ENCODE measurements at places on chromosomes 2 and 18.
A peak's percentile ranks its signal among the peaks of the same experiment; 100 is the strongest.

GRCh38 chr18:43382641-43383403, 105.5 kb upstream of the SYT4 start:
- no peak for DNase-seq

DNA sequence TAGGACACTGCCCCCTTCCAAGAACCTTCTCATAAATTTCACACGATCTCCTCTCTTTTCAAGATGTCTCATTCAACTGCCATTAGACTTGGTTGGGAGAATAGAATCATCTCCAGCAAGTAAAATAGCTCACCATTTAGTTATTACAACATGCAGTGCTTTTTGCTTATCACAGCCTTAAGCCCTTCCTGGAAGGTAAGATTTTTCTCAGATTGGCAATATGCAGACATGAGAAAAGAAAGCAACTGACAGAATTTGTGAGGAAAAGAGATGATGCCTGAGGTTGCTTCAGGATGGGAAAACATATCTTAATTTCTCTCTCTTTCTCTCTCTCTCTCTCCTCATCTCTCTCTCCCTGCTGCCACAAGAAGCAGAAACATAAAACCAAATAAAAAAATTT, 855.1 kb upstream of the ACVR2A start:
- DNase-seq, result no peak

- DNase-seq, result no peak
These were observed 134.2 kb downstream of the RAPGEF4 start for GRCh38 chr2:172869861-172870260.

GRCh38 chr2:122433123-122433754, 677.8 kb downstream of the TSN start:
- DNase-seq, result no peak

DNA sequence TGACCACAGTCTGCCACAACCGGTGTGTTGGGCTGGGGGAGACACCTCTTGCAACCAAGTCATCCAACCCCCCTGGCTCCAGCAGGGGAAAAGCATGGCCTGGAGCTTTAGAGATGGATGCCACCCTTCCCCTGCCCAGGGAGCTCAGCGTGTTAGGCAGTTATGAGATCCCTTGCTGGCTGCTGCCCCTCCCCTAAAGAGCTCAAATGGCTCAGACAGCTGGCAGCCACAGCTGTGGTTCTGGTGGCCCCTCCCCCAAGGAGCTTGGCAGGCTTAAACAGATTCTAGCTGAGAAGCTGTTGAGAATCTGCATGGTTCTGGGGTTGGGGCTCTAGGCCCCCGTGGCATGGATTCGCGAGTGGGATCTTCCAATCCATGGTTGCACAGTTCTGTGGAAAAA, 64.7 kb downstream of the TEX51 start:
- no peak for DNase-seq

GRCh38 chr2:98464772-98465310, 20.2 kb downstream of the INPP4A start:
- DNase-seq, result no peak

GRCh38 chr2:205727174-205727573, 44.9 kb downstream of the NRP2 start:
- DNase-seq, result no peak

DNA sequence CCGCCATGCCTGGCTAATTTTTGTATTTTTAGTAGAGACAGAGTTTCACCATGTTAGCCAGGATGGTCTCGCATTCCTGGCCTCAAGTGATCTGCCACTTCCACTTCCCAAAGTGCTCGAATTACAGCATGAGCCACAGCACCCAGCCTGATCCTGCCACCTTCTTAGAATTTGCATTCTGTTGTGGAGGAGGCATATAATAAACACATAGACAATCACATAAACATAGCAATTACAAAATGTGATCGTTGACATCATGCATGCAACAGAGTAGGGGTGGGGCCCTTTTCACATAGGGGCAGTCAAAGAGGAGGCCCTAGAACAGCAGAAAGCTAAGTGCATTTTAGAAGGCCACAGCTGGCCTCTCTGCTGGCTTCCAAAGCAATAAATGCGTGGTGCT, 39.9 kb upstream of the TSPYL6 start:
- no peak for DNase-seq

GRCh38 chr18:54696616-54697293, 105.7 kb downstream of the DYNAP start:
- no peak for DNase-seq

- DNase-seq, result no peak
These were observed 12.4 kb upstream of the TAF1B start for GRCh38 chr2:9830685-9831410.

DNA sequence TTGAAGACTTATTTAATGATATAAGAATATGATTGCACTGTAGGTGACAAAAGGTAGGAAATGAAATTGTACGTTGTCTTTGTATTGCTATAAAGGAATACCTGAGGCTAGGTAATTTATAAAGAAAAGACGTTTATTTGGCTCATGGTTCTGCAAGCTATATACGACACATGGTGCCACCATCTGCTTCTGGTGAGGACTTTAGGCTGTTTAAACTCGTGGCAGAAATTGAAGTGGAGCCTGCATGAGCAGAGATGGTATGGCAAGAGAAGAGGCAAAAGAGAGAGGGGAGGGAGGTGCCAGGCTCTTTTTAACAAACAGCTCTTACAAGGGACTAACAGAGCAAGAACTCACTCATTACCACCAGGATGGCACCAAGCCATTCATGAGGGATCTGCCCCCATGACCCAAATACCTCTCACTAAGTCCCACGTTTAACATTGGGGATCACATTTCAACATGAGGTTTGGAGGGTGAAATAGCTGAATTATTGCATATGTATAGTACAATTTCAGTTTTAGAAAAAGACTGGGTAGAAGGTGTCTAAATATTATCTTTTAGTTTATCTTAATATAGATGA, 86.8 kb downstream of the GULP1 start:
- DNase-seq, result no peak

GRCh38 chr2:229586746-229587705, 127.3 kb downstream of the DNER start:
- peak; percentile 64 for DNase-seq

- peak; percentile 8 for DNase-seq
These were observed 51.7 kb downstream of the SOS1 start for GRCh38 chr2:39069136-39069515.

DNA sequence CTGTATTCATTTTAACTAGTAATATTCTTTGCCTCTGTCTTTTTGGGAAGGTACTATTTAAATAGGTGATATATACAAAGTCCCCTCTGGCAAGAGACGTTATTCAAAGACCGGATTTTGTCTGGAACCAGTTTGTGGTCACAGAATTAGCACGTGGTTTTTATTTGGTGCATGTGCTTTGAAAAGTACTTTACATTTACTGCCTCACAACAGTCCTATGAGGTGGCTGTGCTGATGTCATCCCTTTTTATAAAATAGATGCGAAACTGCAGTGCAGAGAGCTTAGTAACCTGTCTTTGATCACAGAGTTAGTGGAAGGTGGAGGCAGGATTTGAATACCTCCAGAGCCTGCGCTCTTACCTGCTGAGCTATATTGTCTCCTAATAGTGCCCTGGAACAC, 4.0 kb downstream of the LPIN1 start:
- DNase-seq, result no peak

DNA sequence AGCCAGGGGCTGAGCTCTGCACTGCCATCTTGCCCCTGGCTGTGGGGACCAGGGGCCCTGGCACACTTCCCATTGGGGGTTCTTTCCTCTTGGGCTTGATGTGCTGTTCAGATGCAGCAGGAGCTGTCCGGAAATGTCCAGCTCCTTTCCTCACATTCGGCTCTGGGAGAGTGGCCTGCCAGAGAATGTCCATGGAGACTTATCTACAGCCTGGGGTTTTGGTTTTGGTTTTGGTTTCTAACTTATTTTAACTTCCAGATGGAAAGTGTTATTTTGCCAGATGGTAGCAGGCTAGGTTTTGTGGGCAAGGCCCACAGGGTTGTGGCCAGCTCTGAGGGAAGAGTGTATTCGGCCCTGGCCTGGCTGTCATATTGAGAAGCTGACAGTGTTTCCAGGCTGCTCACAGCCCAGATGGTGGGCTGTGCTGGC, 177.3 kb downstream of the ANKRD30B start:
- no peak for DNase-seq

DNA sequence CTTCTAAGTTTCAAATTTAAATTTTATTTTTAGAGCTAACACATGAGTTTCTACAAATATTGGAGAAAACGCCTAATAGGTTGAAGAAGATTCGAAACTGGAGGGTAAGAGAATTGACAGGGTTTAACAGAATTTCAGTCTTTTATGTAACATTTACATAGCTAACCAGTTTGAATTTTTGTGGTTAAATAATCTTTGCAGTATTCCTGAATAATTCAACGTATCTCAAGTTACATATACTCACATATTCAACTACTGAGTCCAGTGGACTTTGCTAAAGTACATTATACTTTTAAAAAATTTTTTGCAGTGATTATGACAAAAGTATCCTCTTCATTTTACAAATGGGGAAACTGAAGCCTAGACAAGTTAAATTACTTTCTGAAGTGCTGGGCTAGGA, 34.0 kb downstream of the CCNT2 start:
- DNase-seq, result no peak

DNA sequence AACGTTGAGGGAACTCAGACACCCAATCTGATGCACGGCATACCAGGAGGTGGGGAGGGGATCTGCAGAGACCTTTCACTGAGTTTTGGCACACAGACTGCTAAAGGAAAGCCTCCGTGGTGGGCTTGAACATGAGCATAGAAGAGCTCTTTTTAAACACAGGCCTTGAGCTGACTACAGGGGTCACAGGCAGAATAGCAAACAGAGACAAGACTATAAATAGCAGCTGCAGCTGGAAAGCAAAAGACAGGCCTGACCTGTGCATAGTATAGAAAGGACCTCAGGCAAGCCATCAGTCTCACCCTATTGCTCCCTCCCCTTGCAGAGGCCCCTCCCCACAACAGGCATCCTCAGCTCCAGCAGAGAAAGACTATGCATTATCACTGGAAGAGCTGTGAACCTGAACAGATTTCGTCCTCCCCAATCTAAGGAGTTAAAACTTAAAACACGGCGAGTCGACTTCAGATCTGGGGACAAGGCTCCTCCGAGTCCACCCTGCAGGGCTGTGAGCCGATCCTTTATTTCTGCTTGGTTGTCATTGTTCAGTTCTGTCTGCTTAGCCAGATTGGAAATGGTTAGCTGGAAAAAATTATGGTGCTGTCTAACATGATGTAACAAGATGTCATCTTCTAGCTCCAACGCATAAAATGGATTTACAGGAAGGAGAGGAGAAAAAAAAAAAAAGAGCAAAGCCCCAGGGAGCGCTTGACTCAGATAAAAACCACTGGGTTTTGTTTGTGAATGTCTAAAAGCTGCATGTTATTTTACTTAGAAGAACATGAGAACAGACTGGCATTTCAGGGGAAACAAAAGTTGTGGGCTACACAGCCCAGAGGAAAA, 25.2 kb upstream of the LCLAT1 start:
- DNase-seq, result peak; percentile 70

DNA sequence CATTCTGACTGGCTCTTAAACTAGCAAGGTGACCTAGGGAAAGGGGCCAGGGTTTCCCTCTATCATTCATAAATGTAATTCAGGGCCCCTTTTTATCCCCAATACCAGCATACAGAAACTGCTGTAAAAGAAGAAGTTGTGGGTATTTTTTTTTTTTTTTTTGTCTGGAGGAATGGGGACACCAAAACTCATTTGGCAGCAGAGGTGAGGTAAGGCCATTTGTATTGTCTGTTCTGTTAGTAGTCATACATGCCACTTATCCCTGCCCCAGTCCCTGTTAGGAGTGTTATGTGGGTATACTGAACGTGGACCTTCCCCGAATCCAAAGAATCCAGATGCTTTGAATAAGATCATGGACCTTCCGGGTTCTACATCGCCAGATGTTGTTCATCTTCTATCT, 1.7 kb downstream of the SEPTIN2 start:
- no peak for DNase-seq

DNA sequence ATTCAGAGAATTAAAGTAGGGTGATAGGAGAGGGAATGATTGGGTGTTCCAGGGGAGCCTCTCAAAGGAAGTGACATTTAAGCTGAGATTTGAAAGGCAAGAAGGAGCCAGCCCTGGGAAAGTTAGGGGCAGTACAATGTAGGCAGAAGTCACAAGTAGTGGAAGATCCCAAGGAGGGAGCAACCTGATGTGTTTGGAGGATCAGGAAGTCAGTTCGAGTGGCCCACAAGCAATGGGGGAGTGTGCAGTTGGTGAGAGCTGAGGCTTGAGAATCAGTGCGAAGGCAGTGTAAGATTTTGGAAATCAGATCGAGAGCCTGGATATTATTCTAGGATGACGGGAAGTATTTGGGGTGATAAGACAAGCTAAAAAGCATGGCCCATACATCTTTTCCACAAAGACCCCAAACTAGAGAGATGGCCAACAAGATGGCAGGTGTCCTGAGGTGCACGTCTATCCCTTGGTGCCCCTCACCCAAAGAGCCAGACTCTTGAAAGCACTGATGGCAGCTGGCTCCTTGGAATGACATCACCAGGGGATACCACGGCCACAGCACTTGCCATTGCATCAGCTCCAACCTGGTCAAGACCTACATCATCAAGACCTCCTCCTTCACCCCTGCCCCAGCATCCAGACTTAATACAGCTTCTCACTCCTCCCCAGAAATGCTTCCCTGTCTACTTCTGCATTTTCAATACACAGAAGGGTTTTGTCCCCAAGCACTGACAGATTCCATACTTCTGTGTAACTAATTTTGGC, 127.3 kb downstream of the BCL2 start:
- no peak for DNase-seq

DNA sequence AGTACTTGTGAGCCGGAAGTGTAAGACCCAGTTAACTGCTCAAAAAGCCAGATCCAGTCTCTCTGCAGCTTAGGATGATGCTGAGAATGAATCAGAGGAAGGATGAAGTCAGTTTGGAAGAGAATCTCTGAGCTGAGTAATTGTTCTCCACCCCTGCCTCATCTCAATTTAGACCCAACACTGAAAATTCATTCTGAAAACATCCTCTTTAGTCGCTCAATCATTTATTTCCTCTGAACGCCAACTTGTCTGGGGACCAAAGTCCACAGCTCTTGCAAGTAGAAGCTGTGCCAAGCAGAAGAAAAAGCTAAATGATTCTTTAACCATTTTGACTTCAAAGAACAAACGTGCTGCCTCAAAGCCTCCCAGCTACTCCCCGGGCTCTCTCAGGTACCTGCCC, 177.1 kb upstream of the KLHL29 start:
- no peak for DNase-seq

DNA sequence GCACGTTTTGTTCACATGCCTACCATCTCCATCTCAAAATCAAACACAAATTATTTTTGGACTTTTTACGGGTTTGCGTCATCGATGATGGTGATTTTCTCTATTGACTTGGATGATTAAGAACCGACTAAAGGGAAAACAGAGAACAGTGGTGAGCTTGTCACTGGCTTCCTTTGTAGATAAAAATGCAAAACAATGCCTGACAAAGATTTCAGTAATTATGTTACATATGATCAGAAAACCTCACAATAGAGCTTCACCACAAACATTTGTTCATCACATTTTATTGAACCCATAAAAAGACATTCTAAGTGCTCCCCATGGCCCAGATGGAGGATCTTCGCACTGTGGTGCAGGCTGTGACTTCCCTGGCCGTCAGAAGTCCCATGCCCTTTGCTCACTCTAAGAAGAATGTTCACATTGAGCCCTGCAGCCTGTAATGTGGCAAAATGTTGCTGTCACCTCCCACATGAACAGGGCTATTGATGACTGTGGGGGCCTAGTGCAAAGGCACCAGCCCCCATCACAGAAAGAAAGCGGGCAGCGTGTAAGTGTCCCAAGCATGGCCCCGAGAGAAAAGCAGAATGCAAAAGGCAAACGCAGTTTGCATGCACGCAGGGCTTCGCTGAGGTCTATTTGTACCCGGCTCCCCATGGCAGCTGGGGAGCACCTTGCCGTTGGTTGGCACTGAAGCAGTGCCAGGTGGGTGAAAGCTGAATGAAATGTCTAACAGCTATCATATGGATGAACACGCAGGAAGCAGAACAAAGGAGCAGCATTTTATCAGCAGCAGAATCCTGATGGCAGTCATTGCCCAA, 60.6 kb downstream of the BCL2 start:
- no peak for DNase-seq

Measured in BE2C (cell line).